ENCODE measurements at places on chromosomes 3 and 15. TPM values are rescaled to one million over a fixed set of nuclear protein-coding genes. Genes with fewer than 3 reads are reported as not detected.

DNA sequence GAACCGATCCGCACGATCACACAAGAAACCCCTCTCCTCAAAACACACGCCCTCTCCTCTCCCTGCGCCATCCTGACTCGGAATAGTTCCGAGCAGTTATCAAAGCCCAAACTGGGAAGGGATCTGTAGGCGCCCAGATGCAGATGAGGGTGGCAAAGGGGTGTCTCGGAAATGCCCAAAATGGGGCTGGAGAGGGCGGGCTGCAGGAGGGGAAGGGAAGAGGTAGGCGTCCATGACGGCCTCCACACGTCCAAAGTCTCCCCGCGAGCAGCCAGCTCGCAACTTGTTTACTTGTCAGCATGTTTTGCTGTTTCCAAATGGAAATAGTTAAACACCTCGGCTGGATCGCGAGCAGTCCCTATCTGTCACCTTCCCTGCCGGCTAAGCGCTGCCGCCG, 1.5 kb downstream of the NTRK3 start:
- DNase-seq, result no peak

The ALDH1A3 gene
- 2.9 TPM for total RNA-seq

The CCNB2 gene
- total RNA-seq, result 0.86 TPM

- DNase-seq, result no peak
Measured at GRCh38 chr3:42702982-42703694, 540 bp upstream of the HHATL start.

DNA sequence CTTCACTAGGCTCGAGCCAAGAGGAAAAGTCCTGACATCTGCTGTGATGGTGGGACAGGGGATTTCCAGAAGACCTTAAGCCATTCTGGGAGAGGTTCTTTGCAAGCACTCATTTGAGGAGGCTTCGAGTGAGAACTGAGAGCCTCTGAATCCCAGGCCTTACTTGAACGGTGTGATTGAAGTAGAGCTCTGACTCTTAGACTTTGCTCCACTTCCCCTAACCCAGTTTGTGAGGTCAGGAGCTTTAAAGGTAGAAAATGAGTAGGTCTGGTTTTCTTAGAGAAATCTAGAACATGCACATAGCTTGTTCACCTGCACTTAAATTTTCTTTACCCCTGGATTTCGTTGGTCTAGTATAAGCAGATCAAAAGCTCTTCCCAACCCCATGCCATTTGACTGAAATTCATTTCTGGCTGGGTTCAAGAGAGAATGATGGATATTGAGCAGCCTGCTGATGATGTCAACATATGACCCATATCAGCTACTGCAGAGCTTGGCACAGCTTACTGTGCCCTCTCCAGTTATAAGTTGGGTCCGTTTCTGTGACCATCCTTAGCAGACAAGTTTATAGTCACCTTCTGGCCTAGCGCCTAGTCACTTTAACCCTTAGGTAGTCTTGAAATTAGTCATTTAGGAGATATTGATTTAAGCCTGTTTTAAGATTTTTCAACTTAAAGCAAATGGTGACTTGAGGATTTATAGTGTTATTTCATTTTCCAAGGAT, 229.2 kb upstream of the CHRM5 start:
- DNase-seq, result no peak
